ENCODE measurements at places on chromosomes 13 and 19.

DNA sequence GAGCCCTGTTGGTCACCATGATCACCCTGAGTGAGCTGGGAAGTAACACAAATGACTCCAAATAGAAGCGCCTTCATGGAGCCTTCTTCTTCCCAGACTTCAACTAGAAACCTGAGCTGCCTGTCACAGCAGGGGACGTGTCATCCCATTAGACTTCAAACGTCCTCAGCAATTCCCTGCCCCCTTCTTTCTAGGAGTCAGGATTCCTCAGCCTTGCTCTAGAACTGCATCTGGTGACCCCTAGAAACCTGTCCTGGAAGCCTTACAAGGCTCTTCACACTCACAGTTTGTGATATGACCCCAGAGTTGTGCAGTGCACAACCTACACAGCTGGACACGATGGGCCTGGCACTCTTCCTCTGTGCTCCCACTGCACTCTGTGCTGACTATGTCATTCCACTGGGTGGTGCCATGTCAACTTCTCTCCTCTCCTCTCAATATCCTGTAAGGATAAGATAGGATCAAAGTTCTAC, 23.6 kb upstream of the TTYH1 start:
- DNase-seq, result no peak

DNA sequence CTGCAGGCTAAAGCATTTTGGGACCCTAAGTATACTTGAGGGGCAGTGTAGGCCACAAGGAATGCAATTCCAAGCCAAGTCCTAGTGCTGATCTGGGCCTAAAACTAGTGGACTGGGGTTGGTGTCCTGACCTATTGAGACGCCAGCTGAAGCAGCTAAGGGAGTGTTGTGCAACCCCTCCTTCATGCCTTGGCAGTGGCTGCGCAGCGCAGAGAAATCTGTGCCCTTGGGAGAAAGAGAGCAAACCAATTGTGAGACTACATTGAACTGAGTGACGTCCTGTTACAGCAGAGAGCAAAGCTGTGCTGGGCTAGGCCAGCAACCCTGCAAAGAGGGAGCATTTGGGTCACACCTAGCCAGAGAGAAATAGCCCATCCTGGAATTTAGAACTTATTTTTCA, 2715.0 kb upstream of the PCDH20 start:
- no peak for DNase-seq

DNA sequence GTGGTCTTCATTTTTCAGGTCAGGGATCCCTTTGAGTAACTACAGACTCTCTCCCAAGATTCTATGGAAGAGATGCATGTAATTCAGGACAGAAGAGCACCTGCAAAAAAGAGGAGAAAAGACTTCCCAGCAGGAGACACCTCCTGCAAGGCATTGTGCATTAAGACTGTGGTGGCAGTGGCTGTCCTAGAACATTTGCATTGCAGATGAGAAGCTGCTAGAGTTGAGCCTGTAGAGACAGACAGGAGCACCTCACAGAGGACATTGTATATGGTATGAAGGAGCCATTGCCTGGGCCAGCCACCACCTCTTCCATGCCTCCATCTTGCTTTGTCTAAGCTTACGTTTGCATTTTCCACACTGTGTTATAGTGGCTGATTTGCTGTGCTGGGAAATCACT, 11.2 kb upstream of the MYO16 start:
- no peak for DNase-seq

- DNase-seq, result no peak
These were observed 21.4 kb downstream of the TSSK6 start for GRCh38 chr19:19493841-19494546.

DNA sequence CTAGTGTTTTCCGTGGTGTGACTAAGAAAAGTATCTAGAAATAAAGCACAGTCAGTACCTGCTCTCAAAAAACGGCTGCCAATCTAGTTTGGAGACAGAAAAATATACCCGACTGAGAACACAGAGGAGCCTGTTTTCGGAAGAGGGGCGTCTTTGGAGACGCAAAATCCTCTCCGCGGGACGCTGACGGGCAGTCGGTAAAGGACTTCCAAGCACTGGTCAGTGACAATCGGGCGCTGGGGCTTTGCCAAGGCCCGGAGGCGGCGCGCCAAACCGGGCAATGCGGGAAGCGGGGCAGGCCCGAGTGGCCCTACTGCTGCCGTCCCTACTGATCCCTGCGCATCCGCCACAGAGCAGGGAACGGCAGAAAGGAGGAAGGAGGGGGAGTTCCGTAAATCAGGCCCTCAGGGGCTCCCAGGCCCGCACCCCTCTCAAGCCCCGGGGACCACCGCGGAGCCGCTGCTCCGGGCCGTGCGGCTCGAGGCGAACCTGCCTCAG, 588 bp upstream of the DPY19L3 start:
- no peak for DNase-seq

DNA sequence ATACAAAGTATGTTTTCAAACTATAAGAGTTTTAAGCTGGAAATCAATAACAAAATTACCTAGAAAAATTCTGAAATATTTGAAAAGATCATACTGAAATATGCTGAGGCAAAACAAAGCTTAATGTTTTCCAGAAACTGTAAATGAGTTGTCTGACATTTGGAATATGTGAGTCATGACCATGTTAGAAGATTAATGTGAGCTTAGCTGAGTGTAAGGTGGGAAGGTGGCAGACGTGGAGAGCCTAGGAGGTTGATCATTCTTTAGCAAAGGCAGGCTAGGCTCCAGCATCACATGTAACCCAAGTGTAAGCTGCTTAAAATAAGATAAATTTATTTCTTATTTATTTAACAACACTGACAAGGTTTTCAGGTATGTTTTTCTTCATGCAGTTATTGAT, 2086.1 kb upstream of the PCDH20 start:
- DNase-seq, result no peak

- DNase-seq, result no peak
These were observed 19.1 kb downstream of the PEX11G start for GRCh38 chr19:7469669-7470285.

GRCh38 chr13:41017159-41017558, 2.0 kb downstream of the ELF1 start:
- no peak for DNase-seq

DNA sequence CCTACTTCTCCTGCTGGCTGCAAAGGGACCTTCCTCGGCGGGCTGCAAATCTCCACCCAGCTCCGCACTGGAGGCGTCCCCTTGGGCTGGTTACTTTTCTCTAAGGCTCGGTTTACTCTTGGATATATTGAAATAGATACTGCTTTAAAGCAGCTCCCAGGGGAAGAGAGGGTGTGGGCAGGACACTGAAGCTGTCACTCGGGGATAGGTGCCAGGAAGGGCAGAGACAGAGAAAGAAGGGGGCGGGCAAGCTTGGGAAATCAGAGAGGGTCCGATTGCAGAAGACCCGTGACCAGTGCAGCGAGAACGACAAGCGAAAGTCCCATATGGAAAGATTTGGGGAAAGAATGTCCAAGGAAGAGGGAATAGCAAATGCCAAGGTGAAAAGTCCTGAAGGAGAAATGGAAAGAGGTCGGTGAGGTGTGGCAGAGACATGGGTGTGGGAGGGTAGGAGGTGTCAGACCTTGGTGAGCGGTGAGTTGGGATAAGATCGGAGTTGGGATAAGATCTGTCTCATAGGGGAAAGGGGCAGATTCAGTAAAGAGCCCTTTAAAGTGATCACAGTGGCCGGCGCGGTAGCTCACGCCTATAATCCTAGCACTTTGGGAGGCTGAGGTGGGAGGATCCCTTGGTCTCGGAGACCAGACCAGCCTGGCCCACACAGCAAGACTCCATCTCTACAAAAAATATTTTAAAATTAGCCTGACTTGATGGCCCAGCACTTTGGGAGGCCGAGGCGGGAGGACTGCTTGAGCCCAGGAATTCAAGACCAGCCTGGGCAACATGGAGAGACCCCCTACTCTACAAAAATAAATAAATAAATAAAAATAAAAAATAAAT, 618 bp downstream of the THSD8 start:
- DNase-seq, result no peak

- DNase-seq, result no peak
These were observed 59.3 kb downstream of the PEPD start for GRCh38 chr19:33462112-33462791.

DNA sequence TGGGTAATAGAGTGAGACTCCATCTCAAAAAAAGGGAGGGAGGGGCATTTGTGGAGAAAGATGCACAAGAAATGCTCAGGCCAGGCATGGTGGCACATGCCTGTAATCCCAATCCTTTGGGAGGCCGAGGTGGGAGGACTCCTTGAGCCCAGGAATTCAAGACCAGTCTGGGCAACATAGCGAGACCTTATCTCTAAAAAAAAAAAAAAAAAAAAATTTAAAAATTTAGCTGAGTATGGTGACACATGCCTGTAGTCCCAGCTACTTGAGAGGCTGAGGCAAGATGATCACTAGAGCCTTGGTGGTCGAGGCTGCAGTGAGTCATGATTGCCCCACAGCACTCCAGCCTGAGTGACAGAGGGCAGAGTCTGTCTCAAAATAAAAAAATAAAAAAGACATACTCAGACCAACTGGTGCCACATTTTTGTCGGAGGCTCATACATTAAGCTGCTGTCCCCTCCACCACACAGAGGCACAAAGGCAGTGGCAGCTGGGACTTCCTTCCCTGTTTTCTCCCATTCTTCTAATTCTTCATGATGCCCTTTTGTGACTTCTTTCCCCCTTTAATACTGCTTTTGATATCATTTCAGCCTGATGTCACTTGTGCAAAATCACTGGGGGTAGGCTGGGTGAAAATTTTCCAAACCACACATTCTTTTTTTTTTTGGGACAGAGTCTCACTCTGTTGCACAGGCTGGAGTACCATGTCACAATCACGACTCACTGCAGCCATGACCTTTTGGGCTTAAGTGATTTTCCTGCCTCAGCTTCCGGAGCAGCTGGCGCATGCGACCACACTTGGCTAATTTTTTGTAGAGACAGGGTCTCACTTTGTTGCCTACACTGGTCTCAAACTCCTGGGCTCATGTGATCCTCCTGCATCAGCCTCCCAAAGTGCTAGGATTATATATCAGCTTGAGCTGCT, 26.8 kb upstream of the CXCL17 start:
- DNase-seq, result no peak

GRCh38 chr13:100442095-100442832, 146.3 kb downstream of the GGACT start:
- DNase-seq, result no peak

DNA sequence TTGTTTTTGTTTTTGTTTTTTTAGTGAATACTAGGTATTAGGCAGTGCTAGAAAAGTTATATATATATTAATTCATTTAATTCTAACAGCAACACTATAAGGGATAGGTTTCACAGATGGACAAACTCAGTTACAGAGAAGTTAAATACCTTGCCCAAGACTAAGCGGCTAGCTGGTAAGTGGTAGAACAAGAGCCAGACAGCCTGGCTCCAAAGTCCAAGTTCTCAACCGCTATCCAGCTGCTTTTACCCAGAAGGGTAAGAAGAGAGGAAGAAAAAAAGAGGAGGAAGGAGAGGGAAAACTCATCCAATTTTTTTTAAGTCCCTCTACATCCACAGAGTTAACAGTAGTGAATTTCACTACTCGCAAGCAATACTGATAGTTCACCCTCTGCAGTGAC, 217.0 kb downstream of the SPRY2 start:
- DNase-seq, result no peak

DNA sequence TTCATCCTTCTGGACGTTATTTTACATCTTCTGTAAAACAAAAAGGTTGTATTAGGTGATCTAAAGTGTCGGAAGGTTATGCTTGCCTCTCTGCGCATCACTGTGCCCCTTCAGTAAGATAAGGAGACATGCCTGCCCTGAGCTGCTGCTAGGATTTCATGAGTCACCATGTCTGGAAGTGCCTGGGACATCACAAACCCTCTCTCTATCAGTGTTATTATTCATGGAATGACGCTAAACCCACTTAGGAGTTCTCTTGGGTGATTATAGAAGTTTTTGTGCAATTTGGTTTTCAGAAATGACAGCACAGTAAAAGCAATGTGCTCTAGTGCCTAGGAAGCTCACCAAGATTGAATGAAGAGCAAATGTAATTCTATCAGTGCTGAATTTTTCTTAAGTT, 617.7 kb downstream of the DCT start:
- no peak for DNase-seq

DNA sequence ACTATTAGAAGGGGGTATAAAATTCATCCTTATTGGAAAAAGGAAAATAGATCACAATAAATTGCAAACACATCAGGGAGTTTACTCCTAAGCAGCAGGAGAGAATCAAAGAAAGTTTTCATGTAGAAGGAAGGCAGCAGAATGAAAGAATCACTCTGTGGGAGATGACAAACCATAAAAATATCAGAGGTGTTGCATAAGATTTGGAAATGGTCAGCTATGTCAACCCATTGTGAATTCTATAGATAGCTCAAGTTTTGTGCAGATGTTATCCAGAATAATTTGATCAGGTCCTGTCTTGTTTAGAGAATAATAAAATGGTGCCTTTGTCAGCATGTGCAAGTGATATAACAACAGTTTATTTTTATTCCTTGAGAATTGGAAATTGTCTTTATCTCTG, 622.4 kb downstream of the DCT start:
- DNase-seq, result no peak

DNA sequence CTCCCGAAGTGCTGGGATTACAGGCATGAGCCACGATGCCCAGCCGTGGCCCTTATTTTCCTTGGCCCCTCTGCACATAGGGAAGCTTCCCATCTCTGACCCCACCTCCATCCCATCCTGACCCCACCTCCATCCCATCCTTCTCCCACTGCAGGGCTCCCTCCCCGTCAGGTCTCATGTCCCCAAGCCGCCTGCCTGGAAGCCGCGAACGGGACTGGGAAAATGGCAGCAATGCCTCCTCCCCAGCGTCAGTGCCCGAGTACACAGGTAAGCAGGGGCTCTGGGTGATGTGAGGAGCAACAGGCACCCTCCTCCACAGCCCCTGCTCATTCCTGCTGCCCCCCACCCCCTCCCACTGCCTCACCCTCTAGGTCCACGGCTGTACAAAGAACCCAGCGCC, 12.2 kb downstream of the XAB2 start:
- no peak for DNase-seq

DNA sequence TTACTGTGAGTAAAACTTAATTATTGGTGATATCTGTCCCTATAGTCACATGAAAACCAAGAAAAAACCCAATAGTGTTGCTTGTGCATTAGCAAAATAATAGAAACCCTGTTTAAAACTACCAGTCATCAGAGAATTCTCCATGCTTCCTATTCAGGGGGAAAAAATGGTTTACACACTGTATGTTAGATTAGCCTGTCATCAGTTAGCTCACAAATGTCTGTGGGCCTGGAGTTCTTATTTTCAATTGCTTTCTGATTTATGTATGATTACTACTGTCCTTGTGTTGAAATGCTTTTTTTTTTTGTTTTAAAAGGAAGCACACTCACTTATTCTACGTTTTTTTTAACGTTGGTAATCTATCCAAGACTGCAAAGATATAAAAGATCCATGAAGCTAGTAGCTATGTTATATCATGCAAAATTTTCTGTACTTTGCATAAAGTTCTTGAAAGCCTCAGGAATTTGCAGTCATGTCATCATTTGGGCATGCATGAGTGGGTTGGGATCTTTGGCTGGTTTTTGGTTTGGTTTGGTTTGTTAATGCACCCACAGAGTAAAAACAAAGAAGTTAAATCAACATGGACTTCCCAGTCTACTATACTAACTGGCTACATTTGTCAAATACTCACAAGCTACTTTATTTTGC, 25.9 kb downstream of the RXFP2 start:
- DNase-seq, result no peak

GRCh38 chr13:85601526-85601925, 197.7 kb downstream of the SLITRK6 start:
- no peak for DNase-seq
